NCI-H460 (cell line): ENCODE measurements at places on chromosomes 13 and 19.

DNA sequence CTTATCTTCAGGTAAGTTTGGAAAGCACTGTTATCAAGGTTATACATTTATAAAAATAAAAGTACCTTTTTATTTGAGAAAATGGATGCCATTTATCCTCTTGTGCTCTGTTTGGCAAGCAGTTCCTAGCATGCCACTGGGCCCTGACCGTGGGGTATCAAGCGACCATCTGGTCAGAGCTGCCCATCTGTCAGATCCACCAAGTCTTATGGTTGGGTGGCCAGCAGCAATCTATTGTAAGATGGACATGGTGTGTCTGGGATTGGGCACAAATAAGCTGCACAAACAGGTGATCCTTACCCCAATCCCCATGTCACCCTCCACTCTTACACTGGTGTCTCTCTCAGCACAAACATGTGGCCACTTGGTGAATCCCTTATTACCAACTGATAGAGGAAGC is 178.5 kb downstream of the DLEU7 start:
- no peak for DNase-seq

DNA sequence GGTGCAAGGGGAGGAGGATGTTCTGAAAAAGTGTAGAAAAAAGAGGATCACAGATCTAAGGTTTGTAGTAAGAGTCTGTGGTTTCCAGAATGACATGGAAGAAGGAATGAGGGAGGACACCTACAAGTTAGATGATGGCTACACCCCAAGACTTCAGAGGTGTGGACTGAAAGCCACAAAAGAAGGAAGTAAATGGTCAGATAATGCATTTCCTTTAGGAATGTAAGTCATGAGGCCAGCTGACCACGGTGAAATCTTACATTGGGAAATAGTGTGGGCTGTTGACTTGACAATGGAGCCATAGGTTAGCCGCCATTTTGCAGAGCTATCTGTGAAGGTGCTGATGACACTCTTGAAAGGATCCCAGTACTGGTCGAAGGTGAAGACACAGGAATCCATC is 25.3 kb upstream of the FBXO27 start:
- DNase-seq: no peak

GRCh38 chr19:7818806-7819205 is 11.2 kb upstream of the EVI5L start:
- no peak for DNase-seq

DNA sequence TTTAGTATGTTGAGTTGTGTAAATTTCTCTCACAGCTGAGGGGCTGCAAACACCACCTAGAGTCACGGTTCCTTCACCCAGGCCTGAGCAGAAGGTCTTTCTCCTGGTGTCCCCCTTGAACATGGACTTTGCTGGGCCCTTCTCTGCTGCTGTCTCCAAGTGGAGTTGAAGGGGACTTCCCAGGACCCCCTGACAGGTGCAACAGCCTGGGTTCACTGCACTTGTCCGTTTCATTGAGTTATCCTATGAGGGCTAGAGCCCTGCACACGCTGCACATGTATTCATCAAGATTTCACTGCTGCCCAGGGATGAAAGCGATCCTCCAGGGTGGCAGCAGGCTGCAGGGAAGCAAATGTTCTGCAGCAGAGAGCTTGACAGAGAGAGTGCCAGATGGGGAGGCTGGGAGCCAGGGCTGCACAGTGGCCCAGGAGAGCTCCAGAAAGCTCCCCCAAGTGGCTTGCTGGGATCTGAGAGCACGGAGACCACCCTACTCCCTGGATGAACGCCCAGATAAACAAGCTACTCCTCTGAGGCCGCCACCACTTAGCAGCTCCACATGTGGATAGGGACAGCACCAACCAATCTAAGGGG is 10.3 kb downstream of the TMEM272 start:
- no peak for DNase-seq

GRCh38 chr19:47523473-47523872 is 8.6 kb upstream of the NAPA start:
- no peak for DNase-seq

GRCh38 chr13:50923272-50923671 is 13.7 kb downstream of the RNASEH2B start:
- DNase-seq: no peak

GRCh38 chr19:24004166-24004565 is 82.8 kb upstream of the ZNF254 start:
- no peak for DNase-seq

DNA sequence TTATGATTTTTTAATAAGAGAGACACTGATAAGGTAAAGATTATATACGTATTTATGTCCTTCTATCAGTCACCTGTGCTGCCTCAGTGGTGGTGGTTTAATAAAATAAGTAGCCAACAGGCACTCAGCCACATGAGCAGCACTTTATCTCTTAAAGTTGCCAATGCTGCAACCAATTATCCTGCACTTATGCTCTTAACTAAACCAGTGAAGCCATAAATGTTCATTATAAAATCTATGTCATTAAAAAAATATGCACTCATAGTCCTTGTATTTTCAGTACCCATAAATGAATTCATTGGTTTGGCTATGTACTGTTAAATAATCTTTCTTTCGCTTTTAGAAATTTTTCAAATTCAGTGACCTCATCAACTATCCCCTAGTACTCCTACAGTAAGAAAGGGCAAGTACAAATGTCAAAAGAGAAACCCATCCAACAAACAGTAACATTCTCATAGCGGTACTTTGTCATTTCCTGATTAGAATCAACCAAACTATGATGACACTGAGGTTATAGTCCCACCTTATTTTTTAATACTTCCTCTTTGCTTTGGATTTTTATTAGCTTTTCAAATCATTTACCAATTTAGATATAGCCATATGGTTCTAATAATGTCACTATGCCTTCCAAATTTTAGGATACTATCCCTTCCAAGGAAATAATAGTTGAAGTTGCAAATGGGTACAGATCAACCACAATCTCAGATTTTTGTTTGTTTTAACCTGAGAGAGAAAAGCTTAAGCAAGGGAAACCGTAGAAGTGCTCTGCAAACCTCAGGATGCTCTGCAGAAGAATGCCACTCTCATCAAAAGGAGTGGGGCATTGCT is 190.9 kb downstream of the KLF12 start:
- no peak for DNase-seq

- DNase-seq: peak; percentile 3
These were observed 19.2 kb downstream of the RYR1 start for GRCh38 chr19:38452430-38453366.

DNA sequence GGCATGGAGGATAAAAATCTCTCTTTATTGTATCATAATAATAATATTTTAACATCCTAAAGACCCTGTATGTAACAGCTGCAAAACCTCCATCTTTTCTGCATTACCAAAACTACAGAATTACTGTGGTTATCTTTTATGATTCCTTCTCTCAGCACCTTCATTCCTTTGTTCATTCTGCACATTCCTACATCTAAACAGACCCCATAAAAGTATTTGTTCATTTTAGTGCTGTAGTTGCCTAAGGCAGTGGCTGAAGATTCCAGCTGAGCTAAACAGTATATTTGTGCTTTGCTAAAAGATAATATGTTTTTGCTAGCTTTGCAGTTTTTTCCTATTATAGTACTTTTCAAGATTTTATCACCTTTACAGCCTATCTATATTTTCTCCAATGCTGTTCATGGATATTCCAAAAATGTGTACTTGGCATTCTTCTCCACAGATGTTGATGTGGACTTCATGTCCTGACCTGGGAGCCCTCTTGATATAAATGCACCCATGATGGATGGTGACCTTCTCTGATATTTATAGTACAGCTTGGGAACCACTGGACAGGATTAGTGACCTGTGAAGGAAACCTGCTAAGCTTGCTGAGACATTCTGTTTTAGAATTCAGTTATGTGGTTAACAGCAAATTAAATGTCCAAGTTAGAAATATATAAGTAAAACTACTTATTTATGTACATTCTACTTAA is 2832.9 kb upstream of the PCDH20 start:
- DNase-seq: no peak

DNA sequence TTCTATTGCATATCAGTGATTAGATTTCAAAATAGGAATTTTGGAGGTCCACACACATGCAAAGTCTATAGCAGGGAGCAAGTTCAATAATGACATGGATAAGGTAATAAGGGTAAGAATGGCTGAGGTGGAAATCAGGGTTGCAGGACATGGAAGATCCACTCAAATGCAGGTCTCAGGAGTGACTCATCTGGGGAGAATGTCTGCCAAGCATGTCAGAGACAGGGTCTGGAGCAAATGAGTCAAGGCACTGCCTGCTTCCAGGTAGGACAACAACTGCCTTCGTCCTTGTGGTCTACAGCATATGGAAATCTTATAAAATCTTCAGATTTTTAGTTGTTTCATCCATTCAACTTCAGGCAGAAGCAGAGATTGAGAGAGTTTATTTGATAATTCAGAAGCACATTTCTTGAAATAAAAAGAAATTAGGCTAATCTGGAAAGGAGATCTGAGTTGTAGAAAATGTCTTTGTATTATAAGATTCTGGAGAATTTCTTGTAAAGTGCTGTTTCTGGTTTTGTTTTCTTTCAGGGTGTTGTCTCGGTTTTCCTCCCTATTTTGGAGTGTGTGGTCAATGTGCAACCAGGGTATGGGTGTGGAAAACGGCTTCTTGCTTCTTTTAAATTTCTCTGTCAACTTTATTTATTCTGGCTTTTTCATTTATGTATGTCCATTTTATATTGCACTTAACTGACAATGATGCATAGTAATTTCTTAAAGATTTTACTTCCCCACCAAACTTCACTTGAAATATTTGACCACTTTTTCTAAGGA is 748.8 kb downstream of the LIG4 start:
- DNase-seq: peak; percentile 56

DNA sequence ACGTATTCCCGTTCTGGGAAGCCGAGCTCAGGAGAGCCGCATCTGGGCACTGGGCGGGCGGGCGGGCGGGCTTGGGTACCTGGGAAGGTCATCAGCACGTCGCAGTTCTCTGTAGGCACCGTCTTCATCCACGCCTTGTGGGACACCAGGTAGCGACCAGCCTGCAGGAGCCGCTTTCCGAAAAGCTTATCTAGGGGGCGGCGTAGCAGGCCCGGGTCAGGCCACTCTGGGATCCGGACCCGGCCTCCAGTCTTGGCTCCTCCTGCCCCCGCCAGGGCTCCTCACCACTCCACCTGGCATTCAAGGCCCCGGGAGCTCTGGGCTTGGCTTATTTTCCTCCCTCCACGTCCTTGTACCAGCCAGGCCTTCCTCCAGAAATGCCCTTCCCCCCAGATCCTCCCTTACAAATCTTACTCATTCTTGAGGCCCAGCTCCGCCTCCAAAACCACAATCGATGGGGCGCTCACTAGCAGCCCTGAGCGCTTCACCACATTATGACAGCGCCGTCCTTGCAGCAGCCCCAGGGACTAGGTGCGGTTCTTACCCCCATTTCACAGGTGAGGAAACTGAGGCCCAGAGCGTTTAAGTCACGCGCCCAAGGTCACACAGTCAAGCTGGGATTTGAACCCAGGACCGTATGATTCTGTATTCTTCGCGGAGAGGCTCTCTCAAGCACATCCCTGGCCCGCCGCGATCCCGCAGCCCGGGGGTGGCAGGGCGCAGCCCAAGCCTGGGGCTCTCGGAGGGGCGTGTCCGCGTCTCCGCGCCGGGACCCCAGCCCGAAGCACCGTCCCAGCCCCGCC is 843 bp downstream of the ANO8 start:
- DNase-seq: no peak

GRCh38 chr13:23468811-23469210 is 35.3 kb upstream of the SACS start:
- no peak for DNase-seq

- no peak for DNase-seq
These were observed 1355.1 kb downstream of the PCDH9 start for GRCh38 chr13:65875031-65875430.

DNA sequence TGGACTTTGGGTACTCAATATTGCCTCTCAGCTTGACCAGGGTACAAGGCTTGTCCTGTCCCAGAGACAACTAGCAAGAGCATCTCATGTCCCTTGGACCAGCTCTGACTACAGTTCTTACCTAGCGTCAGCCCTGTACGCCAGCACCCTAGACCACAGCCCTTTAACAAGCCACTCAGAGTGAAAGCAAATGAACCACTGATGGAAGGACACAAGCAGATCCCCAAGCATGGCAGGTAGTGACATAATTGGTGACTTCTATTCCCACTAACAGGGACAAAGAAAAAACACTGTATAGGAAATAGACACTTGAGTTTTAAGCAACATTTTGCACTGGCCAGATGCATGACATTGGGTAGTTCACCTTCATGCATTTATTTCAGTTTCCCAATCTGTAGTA is 8.8 kb upstream of the LRCH1 start:
- no peak for DNase-seq

- no peak for DNase-seq
These were observed 17.6 kb upstream of the RASA3 start for GRCh38 chr13:114149774-114150740.

DNA sequence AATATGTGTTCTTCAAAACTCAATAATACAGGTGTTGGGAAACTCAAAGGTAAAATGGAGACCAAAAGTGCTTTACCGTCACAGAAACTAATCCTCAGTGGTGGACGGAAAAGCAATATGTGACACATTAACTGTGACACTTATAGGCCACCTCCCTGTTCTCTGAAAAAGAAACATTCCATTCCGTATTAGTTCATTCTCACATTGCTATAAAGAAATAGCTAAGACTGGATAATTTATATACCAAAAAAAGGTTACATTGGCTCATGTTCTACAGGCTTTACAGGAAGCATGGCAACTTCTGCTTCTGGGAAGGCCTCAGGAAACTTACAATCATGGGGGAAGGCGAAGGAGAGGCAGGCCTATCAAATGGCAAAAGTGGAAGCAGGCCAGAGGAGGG is 435.3 kb upstream of the HTR2A start:
- no peak for DNase-seq

GRCh38 chr13:20231839-20232555 is at the start of gene GJB6:
GJB6 (minus strand) TSS chr13:20232319; CDS start chr13:20223480, 8,839 bp downstream.
- DNase-seq: no peak

GRCh38 chr19:14480700-14481079 is 5.5 kb upstream of the PTGER1 start:
- DNase-seq: no peak

GRCh38 chr13:30715837-30716236 is 19.5 kb upstream of the ALOX5AP start:
- no peak for DNase-seq

- no peak for DNase-seq
These were observed at the start of gene KCNRG for GRCh38 chr13:50015258-50015657. KCNRG (plus strand) TSS chr13:50015444; CDS start chr13:50015494, 50 bp downstream.

GRCh38 chr13:78139765-78140164 is 221.1 kb upstream of the EDNRB start:
- DNase-seq: no peak

DNA sequence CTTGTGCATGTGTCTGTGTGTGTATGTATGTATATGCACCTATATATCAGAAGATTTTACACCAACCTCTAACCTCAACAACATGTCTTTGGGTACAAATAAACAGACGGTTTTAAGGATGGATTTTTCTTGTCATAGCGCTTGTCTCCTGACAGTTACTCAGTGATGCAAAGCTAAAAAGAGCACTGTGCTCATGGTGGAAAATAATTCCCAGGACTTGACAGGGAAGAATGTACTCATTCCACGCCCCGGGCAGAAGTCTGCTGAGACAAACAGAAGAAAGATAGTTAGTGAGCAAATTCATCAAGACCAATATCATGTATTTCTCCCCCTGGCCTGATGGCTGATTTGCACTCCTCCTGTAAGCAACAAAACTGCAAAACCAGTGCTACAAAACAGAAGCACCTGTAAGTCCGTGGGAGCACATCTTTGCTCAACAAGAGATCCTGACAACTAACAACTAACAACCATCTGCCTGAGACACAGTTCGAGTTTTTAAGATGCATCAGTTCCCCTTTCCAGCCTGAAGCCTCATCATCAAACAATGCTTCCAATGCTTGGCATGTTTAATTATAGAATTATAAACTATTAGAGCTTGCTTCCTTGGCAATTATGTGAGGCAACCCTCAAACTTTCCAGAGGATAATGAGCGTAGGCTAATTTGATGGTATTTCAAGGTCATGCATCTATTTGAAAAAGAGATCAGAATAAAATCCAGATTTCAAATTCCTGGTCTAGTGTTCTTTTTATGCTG is 812.7 kb upstream of the MIR17HG start:
- DNase-seq: no peak
